ENCODE measurements at places on chromosomes 1 and 21.

DNA sequence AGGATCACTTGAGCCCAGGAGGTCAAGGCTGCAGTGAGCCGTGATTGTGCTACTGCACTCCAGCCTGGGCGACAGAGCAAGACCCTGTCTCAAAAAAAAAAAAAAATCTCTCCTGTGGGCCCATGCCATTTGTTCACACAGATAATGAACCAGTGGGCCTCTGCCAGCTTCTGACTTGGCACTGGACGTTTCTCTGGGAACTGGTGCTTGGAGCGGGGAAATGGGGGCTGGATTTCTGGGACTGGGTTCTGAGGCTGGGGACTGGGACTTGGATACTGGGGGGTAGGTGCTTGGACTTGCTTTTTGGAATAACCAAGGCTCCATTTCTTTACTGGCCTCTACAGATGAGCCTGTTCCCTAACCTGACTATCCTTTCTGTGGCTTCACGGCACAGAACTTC, 9.7 kb downstream of the IFI6 start:
- no peak for DNase-seq

DNA sequence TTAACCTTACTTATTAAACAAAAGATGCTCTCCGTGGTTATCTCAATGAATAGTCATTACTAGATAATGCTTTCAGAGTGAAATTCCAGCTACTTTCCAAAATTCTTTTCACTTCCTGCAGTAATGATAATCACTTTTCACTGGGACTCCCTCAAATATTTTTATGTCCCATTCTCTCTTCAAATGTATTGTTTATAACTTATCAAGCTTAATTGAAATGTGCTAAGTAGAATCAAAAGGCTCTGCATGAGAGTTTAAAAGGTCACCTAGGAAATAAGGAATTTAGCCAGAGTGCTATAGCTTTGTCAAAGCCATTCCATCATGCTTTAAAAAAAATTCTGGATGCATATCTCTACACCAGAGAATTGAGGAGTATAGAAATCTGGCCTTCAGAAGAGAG, 106.4 kb downstream of the ODF2L start:
- no peak for DNase-seq

DNA sequence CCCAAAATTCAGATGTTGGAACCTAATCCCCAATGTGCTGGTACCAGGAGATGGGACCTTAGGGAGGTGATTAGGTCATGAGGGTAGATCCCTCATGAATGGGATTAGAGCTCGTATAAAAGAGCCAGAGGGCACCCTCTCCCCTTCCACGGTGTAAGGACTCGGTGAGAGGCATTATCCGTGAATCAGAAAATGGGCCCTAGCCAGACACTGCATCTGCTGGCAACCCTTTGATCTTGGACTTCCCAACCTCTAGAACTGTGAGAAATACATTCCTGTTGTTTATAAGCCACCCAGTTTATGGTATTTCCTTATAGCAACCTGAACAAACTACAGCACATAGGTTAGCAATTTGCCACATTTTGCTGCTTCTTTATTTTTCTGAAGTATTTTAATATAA, 14.5 kb upstream of the JAM2 start:
- DNase-seq, result no peak

DNA sequence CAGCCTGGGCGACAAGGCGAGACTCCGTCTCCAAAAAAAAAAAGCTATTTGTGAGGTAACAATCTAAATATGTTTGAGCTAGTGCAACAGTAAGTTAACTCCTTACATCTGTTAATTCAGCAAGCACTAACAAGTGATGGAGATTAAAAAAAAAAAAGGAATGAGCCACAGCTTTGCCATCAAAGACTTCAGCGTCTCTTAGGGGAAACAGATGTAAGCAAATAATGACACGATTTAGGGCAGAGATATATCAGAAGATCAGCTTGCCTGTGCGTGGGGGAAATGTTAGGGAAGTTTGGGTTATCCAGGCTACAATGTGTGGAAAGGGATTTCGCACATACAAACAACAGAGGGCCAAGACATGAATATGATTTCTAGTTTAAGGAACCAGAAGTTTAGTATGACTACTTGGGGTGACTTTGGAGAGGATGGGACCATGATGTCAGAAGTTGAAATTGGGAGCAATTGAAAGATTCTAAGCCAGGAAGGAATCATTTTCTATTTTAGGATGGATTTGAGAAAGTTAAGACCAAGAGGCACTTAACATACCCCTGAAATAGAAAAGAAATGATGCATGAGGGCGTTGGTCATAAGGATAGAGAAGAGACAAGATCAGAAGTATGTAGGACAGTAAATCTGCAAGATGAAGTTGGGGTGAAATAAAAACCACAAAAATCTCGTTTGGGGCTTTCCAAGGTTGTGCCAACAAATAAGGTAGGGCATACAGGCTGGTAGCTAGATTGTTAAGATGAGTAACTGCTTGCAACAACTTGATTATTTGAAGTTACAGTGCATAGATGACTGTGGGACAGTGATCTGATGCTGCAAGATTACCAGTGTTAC, 2.4 kb upstream of the BRWD1 start:
- no peak for DNase-seq

GRCh38 chr1:3902571-3903091, 2.6 kb upstream of the C1orf174 start:
- DNase-seq, result no peak

DNA sequence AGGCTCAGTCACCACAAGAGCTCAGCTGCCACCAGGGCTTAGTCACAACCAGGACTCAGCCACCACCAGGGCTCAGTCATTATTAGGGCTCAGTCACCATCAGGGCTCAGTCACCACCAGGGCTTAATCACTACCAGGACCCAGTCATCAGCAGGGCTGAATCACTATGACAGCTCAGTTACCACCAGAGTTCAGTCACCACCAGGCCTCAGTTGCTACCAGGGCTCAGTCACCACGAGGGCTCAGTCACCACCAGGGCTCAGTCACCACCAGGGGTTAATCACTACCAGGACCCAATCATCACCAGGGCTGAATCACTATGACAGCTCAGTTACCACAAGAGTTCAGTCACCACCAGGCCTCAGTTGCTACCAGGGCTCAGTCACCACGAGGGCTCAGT, 196.2 kb downstream of the NPHP4 start:
- DNase-seq, result no peak

GRCh38 chr1:58884706-58885661, 101.1 kb upstream of the JUN start:
- no peak for DNase-seq

DNA sequence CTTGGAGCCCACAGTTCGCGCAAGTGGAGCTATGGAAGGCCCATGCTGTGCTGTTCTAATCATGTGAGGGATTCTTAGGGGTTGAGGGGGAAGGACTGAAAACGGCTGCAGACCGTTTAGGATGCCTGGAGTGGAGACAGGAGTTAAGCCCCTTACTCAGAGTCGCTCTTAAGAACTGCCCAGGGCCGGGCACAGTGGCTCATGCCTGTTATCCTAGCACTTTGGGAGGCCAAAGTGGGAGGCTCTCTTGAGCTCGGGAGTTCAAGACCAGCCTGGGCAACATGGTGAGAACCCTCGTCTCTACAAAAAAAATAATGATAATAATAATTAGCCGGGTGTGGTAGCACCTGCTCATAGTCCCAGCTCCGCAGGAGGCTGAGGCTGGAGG, 1.1 kb downstream of the ZNF672 start:
- DNase-seq, result no peak

GRCh38 chr1:97071173-97071572, 349.6 kb downstream of the PTBP2 start:
- peak; percentile 69 for DNase-seq

Measured in HCEC 1CT (cell line).